ENCODE measurements at places on chromosomes 6 and 20.
A peak's percentile ranks its signal among the peaks of the same experiment; 100 is the strongest.

DNA sequence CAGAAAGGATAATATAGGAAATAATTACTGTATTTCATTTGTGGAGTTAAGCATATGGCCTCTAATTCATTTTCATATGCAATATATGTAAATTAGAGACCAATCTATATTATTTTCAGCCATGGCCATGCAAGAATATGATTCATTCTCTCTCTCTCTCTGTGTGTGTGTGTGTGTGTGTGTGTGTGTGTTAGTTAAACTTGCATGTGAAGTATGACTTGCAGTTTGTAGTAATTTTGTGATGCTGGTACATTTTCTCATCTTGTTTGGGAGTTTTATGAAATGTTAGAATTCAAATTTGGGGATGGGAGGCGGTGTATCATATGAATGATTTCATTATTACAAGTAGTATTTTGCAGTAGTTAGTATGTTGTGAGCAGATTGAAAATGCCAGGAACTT lies 74.8 kb downstream of the JARID2 start:
- no peak for DNase-seq

- no peak for DNase-seq
Measured at GRCh38 chr6:146602526-146602925, 3.8 kb downstream of the ADGB start.

DNA sequence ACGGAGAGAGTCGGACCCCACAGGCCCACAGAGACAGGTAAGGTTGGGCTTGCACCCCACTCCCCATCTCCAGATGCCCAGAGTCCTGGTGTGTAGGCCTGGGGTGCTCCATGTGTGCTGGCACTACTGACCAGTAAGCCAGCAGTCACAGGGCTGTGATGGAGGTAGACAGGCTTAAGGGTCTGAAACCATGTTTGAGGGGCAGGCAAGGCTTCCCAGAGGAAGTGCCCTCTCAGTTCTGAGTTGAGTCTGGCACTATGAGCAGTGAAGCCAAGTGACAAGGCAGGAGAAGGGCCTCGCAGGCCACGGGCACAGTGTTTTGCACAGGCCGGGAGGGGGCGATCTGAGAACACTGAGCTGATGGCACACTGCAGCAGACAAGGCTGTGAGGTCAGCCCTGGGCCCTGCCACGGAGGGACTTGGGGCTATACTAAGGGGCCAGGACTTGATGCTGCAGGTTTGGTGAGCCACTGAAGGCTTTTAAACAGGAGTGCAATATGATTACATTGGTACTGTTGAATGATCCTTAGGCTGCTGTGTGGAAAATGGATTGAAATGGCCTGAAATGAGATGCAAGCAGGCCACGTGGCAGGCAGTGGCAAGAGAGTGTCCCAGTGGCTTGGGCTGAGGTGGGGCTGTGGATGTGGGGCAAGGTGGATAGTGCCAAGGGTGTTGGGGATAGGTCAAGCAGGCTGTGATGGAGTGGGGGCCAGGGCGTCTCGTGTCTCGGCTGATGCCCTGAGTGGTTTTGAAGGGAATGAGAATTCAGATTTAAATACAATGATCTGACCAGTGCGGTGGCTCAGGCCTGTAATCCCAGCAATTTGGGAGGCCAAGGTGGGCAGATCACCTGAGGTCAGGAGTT lies 20.3 kb downstream of the TTBK1 start:
- peak; percentile 62 for DNase-seq

DNA sequence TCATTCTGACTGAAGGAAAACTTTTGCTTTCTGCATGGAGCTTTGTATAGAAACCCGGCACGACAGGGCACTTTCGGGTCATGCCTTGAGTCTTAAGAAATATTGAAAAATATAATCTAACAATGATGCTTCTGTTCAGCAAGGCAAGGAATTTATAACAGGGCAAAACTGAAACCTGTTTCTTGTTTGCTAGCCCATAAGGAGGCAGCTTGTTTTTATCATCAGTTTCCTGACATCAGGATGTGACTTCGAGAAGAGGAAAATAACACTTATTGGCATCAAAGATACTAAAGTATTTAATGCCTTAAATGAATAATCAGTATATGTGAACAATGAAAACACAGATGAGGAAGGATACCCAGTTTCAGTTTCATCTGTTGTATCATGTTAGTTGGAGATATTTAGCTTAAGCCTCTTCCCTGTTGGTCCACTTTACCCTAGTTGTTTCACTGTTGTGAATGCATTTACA lies 146.5 kb downstream of the CDKAL1 start:
- DNase-seq, result no peak

GRCh38 chr6:136251394-136251793 lies 1.3 kb upstream of the MTFR2 start:
- DNase-seq, result no peak

- no peak for DNase-seq
Measured at GRCh38 chr6:51868591-51869355, 218.6 kb downstream of the PKHD1 start.

DNA sequence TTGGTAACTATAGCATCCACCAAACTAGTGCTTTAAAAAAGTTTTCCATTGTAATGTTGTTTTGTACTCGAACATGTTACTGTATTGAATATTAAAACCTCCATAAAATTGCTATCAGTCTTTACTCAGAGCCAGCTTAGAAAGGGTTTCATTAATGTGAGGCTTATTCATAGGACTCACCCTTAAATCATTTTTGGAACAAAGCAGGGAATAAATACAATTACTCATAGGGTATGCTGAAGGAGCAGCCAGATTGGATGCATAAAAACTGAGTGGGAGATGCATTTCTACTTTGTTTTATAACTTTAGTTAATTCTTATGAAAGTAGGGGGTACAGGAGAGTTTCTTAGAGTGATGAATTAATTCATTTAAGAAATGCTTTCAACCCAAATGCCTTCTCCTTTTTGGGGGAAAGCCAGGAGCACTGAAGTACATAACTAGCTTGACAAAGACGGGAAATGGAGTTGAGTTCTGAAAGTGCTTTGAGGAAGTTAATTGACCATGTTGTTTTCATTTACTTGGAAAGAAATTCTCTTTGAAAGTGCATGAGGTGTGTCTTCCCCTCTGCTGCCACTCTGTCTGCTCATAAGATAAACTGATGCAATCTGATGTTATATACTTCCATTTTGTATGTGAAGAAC lies 90.3 kb downstream of the RNF144B start:
- no peak for DNase-seq

- no peak for DNase-seq
Measured at GRCh38 chr6:27940766-27941165, 16.3 kb upstream of the OR2B6 start.

DNA sequence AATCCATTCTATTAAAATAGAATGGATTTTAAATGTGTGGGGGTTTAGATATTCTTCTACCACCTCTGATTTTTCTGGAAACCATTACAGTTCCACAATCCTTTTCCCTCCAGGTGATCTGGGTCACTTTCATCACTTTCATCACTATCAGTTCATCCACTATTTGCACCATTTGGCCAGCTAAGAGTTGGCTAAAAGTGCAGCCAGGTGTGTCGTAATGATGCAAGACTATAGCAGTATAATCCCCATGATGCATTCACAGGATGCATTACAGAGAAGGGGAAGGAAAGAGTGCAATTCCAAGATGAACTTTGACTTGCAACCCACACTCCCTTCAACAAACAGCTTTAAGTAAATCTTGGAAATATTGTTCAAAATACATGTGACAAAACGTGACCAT lies 4.9 kb downstream of the FUCA2 start:
- DNase-seq, result no peak

DNA sequence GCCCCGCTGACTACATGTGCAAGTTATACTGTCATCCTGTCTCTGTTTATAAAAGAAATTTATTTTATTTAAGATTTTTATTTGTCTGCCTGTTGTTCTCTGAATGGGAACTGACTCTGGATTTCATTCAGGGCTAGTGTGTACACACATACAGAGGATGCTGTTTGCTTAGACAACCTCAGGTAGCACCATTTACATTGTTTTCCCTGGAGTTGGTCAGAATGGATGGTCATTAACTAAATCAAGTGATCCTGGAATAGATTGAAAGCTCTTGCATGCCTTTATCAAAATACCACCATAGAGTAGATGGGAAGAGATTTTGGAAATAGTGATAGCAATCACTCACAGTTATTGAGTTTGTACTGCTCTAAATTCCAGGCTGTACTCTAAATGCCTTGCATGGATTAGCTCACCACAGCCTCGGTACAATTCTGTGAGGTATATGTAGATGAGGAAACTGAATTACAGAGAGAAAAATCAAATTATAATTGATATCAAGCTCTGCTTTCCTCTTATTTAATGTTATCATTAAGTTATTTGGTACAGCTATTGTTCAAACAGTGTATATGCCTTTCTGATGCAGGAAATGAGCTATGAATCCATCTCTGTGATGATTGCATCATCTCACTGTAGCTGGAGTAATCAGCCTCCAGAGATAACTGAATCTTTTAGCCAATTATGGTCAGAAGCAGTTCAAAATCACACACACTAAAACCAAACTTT lies 51.9 kb downstream of the RNF217 start:
- DNase-seq, result no peak

GRCh38 chr6:33315793-33316602 lies 1.5 kb downstream of the ZBTB22 start:
- DNase-seq, result no peak

GRCh38 chr20:59660471-59660870 lies 56.1 kb downstream of the PHACTR3 start:
- DNase-seq, result no peak

GRCh38 chr6:104286641-104287040 lies 573.1 kb downstream of the HACE1 start:
- no peak for DNase-seq

DNA sequence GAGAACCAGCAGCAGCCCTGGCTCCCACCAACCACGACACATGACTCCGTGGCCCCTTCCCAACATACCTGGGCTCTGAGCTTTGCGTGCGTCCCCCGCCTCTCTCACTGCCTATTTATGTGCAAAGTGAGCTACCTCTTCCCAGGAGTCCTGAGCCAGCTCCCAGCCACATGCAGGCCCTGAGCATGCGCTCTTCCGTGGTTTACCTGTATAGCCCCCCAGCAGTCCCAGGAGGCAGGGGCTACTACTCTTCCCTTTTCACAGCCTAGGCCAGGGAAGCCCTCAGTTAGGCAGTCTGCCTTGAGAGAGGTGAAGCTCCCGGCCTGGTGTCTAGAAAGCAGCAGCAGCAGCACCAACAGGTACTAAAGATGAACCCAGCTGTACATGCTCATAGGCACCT lies 114.8 kb upstream of the CDYL start:
- no peak for DNase-seq

DNA sequence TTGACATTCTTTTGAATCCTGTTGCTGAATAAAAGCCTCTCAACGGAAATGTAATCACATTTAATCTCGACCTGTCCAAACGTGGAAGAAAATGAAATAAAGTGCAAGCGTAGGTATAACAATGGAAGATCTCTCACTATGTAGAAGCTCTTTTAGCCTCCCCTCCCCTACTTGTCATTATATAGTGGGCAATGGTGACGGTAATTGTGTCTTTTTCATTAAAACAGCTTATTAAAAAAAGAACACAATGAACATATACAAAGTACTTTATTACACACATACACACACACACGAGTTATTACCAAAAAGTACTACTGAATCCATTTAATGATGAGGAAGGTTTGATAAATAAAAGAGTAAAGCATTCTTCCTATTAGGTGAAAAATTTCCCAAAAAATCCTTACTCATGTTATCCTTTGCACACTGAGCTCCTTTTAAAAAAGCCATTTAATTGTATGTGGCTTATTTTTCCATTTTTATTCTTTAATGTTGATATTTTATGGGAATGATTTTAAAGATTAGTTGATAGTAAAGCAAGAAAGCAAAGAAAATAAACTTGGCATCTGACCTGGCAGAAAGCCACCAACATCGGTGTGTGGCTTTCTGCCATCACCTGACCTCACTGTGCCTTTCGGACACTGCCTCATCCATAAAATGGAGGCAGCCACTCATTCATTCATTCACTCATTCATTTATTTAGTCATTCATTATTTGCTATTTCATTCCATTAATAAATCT lies 493 bp upstream of the SGK1 start:
- no peak for DNase-seq

DNA sequence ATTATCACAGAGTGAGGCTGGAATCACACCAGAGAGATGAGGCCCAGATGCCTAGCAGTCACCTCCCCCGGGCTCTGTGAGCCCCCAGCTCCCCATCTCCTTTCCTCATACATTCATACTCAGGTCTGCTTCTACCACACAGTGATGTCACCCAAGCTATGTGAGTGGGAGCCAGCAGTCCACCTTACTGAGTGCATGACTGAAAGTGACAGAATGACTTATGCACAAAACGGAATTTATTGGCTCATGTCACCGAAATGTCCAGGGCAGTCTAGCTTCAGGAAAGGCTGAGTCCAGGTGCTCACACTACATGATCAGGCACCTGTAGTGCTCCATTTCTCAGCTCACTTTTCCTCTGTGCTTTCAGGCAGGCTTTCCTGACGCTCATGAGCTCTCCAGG lies 36.7 kb upstream of the CCN6 start:
- DNase-seq, result no peak

- peak; percentile 93 for DNase-seq
Measured at GRCh38 chr20:36573103-36573797, at the start of gene TGIF2. Gene TGIF2 (plus strand): TSS chr20:36573597. CDS start chr20:36578775, 5,178 bp downstream.

- peak; percentile 85 for DNase-seq
Measured at GRCh38 chr6:132937466-132937906, 123.1 kb downstream of the RPS12 start.

DNA sequence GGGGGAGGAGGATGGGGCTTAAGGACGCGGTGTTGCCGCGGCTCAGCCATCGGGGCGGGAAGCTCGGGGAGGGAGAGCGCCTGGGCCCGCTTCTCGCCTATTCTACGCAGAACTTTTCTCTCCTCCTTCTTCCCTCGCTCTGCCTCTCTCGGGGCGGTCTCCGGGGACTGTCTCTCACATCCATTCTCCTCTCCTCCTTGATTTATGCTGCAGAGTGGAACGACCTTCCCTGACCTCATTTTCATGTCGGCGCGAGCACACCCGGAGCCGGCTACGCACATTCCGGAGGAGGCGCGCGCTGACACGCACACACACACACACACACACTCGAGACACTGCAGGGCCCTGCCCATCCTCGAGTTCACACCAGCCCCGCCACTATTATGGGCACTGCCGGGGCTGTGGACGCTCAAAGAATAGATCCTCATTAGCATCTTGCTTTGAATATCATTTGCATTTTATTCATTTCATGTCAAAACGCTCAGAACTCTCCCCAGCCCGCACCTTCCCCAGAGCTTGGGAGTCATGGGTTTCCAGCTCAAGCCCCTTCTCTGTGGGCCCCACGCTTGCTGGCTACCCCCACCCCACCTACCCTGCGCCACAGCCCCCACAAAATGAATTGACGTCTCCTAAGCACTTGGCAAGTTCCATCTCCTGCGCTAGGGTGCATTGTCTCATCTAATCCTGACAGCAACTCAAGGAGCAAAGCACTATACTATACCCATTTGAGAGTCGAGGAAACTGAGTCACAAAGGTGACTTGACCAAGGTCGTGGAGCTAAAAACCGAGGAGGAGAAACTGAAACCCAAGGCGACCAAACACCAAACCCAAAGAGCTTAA lies 36.8 kb downstream of the NCR2 start:
- peak; percentile 36 for DNase-seq

GRCh38 chr20:48772183-48772976 lies 55.4 kb downstream of the PREX1 start:
- no peak for DNase-seq

GRCh38 chr6:26272171-26272637 lies 92.8 kb upstream of the BTN3A2 start:
- no peak for DNase-seq

Measured in HAP-1 (cell line).